ENCODE measurements at places on chromosomes 7 and 10.

GRCh38 chr7:77910124-77910523, 111.6 kb downstream of the PHTF2 start:
- no peak for DNase-seq

GRCh38 chr10:72260976-72261783, 12.5 kb upstream of the DDIT4 start:
- DNase-seq: peak; percentile 73

DNA sequence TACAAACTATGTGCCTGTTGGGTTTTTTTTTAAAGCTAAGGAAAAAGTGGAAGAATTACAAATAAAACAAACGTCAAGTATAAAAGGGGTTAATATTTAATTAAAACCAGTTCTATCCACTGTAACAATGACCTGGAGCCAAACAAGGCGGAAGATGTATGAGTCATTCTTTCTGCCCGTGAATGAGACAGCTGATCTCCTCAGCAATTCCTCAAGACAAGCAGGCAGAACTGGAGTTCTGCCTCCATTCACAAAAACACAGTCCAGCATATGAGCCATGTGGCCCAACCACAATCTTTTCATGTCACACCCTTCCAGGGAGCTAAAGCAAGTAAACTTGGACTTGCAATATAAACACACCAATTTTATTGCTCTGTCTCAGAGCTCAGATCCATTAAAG, 8.4 kb downstream of the ETV1 start:
- DNase-seq: peak; percentile 89

DNA sequence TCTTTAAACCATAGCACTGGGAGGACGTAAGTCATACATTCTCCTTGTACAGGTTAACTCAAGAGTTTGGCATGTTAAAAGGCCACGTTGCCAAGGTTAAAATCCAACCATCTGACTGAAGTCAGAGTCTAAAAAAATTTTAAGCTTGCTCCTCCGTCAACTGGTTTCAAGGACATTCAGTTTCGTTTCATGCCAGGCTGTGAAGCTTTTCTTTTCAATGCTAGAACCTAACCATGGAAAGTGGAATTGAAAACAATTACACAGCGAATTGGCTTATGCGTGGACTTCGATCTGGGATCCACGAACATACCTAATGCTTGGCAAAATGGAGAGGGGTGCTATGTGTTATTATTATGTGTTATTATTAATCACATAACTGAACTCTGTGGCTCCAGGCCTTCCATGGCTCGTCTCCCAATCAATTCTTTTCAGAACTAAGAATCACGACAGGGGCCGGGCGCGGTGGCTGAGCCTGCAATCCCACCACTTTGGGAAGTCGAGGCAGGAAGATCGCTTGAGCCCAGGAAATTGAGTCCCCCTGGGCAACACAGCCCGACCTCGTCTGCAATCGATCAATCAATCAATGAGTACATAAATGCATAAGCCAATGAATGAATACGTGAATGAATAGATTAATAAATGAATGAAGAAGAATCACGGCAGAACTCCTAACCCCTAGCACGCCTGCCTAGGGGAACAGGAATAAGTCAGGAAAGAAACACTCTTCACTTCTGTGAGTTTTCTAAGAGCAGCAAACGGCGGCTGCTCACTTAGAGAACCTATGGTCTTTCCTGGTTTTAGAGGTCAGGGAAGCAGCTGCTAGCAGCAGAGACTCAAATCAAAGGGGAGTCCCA, 733 bp upstream of the ARL5B start:
- peak; percentile 38 for DNase-seq

GRCh38 chr7:417973-418601, 101.6 kb downstream of the PDGFA start:
- DNase-seq: no peak
